Activated naive CD8-positive, alpha-beta T cell treated with anti-CD3 and anti-CD28 coated beads, Interleukin-2, amount 10 ng/mL, durations not matched to agents 7 days and 5 days (primary cell): ENCODE measurements at places on chromosomes 5 and 9. TPM values are rescaled to one million over a fixed set of nuclear protein-coding genes. Genes with fewer than 3 reads are reported as not detected.

PAEP gene
- total RNA-seq: not detected

LCNL1 gene
- 0.48 TPM for total RNA-seq

C5orf24 gene
- 37.0 TPM for total RNA-seq

TRAPPC13 gene
- total RNA-seq: 18.8 TPM

TAF1L gene
- total RNA-seq: 0.06 TPM

PLCXD3 gene
- total RNA-seq: not detected

KCTD16 gene
- 0.17 TPM for total RNA-seq

EGFL7 gene
- 1.1 TPM for total RNA-seq

IFNA13 gene
- not detected for total RNA-seq

DNA sequence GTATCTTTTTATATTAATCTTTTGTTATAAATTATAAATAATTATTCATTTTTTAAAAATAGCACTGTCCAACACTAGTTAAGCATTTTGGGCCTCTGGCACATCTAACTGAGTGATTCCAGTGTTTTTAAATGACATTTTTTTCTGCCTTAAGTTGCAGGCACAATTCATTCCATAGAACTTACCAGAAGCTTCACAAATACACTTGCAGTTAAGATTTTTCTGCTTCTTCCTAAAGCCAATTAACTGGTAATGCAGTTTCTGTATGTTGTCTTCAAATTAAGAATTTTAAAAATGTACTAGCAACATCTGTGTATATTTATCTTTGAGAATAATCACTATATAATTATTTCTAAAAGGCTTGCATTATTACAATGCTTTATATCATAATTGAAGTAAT is 11.2 kb upstream of the NFIB start:
- H3K27me3 ChIP-seq: peaks cover 51% of the 10 kb centered on the region
- no peak overlapping the region for H3K27ac ChIP-seq
- DNase-seq: no peak
- H3K4me1 ChIP-seq: peaks cover 14% of the 10 kb centered on the region
- H3K4me3 ChIP-seq: no peak overlapping the region

- DNase-seq: no peak
- peaks cover 15% of the 10 kb centered on the region for H3K36me3 ChIP-seq
- H3K4me1 ChIP-seq: peaks cover 4% of the 10 kb centered on the region
- H3K27me3 ChIP-seq: no peaks in the 10 kb centered on the region
Measured at GRCh38 chr9:76161541-76161940, 232.7 kb downstream of the RFK start.

DNA sequence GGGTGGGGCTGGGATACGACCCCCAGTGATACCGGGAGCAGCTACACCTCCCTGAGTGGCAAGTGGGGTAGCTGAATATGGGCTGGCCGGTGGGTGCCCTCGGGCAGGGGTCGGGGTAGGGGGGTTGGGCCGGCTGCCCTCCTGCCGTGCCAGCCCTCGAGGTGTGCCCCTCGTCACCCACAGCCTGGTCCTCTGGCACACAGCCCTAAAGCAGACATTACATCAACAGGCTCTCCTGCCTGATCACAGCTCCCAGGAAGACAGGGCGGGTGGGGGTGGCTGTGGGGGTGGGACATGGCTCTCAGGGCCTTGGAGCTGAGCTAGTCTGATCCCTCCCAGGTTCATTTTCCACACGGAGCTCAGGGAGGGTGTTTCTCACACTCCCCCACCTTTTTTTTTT is 23.2 kb downstream of the FBXW5 start:
- DNase-seq: no peak
- H3K27ac ChIP-seq: no peak overlapping the region
- no peaks in the 10 kb centered on the region for H3K4me1 ChIP-seq
- no peak overlapping the region for H3K4me3 ChIP-seq

DNA sequence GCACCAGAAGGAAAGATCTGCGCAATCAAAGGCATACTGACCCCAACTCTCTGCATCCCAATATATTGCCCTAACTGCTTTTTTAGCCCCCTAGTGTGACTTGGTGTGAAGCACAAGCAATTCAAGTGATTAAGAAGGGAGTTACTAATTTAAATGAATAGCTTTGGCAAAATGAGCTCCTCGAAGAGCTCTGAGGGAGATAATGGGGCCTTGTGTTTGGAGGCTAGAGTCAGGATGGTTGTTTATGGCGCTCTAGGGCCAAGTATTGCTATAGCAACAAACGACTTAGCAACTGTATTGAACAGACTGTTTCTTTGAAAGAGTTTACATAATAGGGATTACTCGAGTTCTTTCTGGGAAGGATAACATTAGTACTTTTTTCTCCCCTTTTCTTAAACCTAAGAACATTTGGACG is 11.5 kb upstream of the C5orf58 start:
- H3K4me3 ChIP-seq: no peak overlapping the region
- peaks cover 3% of the 10 kb centered on the region for H3K4me1 ChIP-seq
- DNase-seq: no peak
- H3K36me3 ChIP-seq: no peaks in the 10 kb centered on the region
- peaks cover 2% of the 10 kb centered on the region for H3K27me3 ChIP-seq
- H3K27ac ChIP-seq: no peak overlapping the region

- H3K27me3 ChIP-seq: no peaks in the 10 kb centered on the region
- no peaks in the 10 kb centered on the region for H3K36me3 ChIP-seq
- no peak overlapping the region for H3K27ac ChIP-seq
- no peaks in the 10 kb centered on the region for H3K4me1 ChIP-seq
- DNase-seq: no peak
- no peak overlapping the region for H3K4me3 ChIP-seq
Measured at GRCh38 chr5:155250596-155250995, 237.0 kb downstream of the KIF4B start.

DNA sequence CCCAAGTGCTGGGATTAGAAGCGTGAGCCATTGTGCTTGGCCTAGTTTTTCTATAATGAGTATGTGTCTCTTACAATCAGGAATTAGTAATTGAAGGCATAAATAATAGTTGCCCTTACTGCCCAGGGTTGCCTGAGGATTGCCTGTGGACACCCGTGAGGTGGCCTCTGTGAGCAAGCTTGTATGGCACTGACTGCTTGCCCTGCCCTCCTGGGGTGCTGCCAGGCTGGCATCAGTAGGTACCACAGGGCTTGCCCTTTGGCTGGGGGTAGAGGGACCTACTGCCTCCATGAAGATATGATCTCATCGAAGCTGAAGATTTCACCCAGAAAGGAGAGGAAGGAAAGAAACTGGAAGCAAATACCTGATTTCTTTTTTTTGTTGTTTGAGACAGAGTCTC is 23.8 kb upstream of the PHF19 start:
- H3K4me3 ChIP-seq: no peak overlapping the region
- H3K4me1 ChIP-seq: peaks cover 78% of the 10 kb centered on the region
- DNase-seq: no peak
- peak overlapping the region; percentile 81 for H3K27ac ChIP-seq
- H3K36me3 ChIP-seq: peaks cover 34% of the 10 kb centered on the region
- H3K27me3 ChIP-seq: no peaks in the 10 kb centered on the region

DNA sequence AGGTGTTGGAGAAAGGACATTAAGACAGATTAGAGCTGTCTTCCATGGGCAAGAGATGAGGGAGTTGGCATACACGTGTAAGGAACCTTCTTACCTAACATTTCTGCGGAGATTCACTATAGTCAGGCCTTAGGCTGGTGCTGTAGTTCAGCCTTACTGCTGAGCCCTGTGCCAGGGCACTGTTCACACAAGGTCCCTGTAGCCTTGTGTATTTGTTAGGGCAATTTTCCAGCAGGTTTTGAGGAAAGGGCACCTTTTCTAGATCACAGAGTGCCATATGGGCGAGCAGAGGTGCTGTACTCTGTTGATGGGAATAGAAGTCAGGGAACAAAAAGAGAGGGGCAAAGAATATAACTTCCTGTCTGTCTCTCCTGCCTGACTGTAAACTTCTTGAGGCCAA is 15.6 kb downstream of the PALM2AKAP2 start:
- H3K4me1 ChIP-seq: no peaks in the 10 kb centered on the region
- H3K36me3 ChIP-seq: no peaks in the 10 kb centered on the region
- no peak overlapping the region for H3K4me3 ChIP-seq
- H3K27ac ChIP-seq: no peak overlapping the region

DNA sequence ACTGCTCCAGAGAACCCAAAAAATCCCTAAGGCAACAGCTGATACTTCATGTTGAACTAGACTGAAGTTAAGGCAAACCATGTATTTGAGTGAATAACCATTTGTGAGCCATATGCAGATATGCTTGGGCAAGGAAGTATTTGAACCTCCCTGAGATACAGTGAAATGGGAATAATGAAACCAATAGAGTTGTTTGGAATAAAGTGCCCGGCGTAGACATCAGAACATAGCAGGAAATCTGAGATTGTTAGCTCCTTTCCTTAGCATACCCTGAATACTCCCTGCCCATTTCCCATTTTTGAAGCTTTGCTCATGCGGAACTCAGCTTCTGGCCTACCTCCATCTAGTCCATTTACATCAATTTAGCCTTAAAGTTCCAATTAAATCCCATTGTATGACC is 611.9 kb downstream of the EFNA5 start:
- H3K27me3 ChIP-seq: no peaks in the 10 kb centered on the region
- no peaks in the 10 kb centered on the region for H3K36me3 ChIP-seq
- no peaks in the 10 kb centered on the region for H3K4me1 ChIP-seq
- no peak overlapping the region for H3K27ac ChIP-seq

- H3K27me3 ChIP-seq: no peaks in the 10 kb centered on the region
- no peak overlapping the region for H3K4me3 ChIP-seq
- H3K4me1 ChIP-seq: no peaks in the 10 kb centered on the region
Measured at GRCh38 chr9:76153339-76153738, 240.9 kb downstream of the RFK start.

- peaks cover 19% of the 10 kb centered on the region for H3K27me3 ChIP-seq
- no peak for DNase-seq
- no peaks in the 10 kb centered on the region for H3K4me1 ChIP-seq
- H3K27ac ChIP-seq: no peak overlapping the region
Measured at GRCh38 chr5:149938791-149939358, 5.7 kb downstream of the PDE6A start.

GRCh38 chr5:18985171-18985758 is 1002.7 kb downstream of the CDH18 start:
- no peaks in the 10 kb centered on the region for H3K27me3 ChIP-seq
- DNase-seq: no peak
- H3K27ac ChIP-seq: no peak overlapping the region
- H3K4me3 ChIP-seq: no peak overlapping the region

DNA sequence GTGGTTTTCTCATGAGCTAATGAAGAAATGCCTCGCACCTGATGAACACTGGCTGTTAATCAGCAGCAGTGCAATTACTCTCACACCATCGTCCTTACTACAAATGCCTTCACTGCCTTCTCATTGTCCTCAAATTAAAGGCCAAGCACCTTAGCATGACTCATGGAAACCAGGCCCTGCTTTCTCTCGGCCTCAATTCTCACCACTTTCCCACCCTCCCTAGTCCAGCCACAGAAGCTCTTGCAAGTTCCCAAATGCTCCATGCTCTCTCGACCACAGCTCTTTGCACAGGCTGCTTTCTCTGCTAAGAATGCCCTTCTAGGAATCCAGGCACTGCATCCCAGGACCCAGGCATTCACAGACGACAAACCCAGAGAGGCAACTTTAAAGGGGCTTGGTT is 94.6 kb upstream of the KLF4 start:
- H3K4me1 ChIP-seq: no peaks in the 10 kb centered on the region
- H3K4me3 ChIP-seq: no peak overlapping the region
- no peaks in the 10 kb centered on the region for H3K36me3 ChIP-seq
- no peak for DNase-seq

GRCh38 chr5:35338157-35338453 is 107.8 kb upstream of the PRLR start:
- H3K4me1 ChIP-seq: no peaks in the 10 kb centered on the region
- H3K4me3 ChIP-seq: no peak overlapping the region
- H3K27ac ChIP-seq: no peak overlapping the region
- DNase-seq: no peak
- no peaks in the 10 kb centered on the region for H3K27me3 ChIP-seq
- no peaks in the 10 kb centered on the region for H3K36me3 ChIP-seq

GRCh38 chr5:107968406-107968843 is 297.7 kb upstream of the EFNA5 start:
- no peaks in the 10 kb centered on the region for H3K27me3 ChIP-seq
- H3K36me3 ChIP-seq: no peaks in the 10 kb centered on the region
- peaks cover 3% of the 10 kb centered on the region for H3K4me1 ChIP-seq
- no peak overlapping the region for H3K27ac ChIP-seq

GRCh38 chr5:158174918-158175851 is 316.2 kb upstream of the CLINT1 start:
- no peaks in the 10 kb centered on the region for H3K36me3 ChIP-seq
- no peaks in the 10 kb centered on the region for H3K4me1 ChIP-seq
- DNase-seq: peak; percentile 54

DNA sequence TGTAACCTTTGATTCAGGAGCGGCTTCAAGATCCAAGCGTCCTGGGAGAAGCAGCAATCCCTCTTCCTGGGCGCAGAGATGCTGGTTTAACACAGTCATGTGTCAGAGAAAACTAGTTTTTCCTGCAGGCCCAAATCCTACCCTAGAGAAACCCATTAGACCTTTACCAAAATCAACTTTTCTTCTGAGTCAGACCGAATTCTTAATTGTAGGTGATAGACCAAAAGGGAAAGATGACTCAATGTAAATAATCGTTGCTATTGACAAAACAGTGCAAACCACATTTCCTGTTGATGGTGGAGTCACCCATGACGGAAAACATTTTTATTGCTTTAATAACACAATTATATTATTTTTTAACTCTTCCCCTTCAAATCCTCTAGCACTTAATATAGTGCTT is 40.1 kb downstream of the SLC1A1 start:
- H3K4me3 ChIP-seq: no peak overlapping the region
- no peaks in the 10 kb centered on the region for H3K36me3 ChIP-seq
- peaks cover 2% of the 10 kb centered on the region for H3K4me1 ChIP-seq
- DNase-seq: no peak
- no peak overlapping the region for H3K27ac ChIP-seq
- no peaks in the 10 kb centered on the region for H3K27me3 ChIP-seq

DNA sequence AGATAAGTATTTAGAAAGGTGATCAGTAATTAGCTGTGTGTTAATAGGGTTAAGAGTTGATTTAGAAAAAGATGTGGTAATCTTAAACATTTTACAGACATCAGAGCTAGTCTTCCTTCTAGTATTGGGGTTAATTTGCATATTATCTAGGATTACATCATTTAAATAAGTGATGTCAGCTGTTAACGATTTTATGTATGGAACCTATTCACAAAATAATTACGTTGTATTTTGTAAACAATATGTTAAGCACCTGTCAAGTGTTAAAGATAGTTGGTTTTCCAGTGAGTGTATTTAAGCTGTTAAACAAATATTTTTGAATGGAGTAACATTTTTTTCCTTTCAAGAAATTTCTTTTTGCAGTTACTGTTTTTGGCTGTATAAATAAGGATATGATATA is 2.2 kb downstream of the DCP2 start:
- no peak overlapping the region for H3K27ac ChIP-seq
- H3K27me3 ChIP-seq: no peaks in the 10 kb centered on the region
- peaks cover 43% of the 10 kb centered on the region for H3K4me1 ChIP-seq
- H3K4me3 ChIP-seq: peak overlapping the region; percentile 96

- DNase-seq: no peak
- no peaks in the 10 kb centered on the region for H3K4me1 ChIP-seq
- H3K4me3 ChIP-seq: no peak overlapping the region
- no peaks in the 10 kb centered on the region for H3K36me3 ChIP-seq
- no peak overlapping the region for H3K27ac ChIP-seq
Measured at GRCh38 chr5:1736889-1737711, 62.5 kb downstream of the MRPL36 start.

GRCh38 chr9:120418315-120418714 is 161.7 kb downstream of the CDK5RAP2 start:
- no peak for DNase-seq
- H3K4me1 ChIP-seq: no peaks in the 10 kb centered on the region
- H3K27me3 ChIP-seq: no peaks in the 10 kb centered on the region
- H3K27ac ChIP-seq: no peak overlapping the region
